Breast epithelium (tissue), 4 donors: ENCODE measurements at places on chromosomes 4 and X.

DNA sequence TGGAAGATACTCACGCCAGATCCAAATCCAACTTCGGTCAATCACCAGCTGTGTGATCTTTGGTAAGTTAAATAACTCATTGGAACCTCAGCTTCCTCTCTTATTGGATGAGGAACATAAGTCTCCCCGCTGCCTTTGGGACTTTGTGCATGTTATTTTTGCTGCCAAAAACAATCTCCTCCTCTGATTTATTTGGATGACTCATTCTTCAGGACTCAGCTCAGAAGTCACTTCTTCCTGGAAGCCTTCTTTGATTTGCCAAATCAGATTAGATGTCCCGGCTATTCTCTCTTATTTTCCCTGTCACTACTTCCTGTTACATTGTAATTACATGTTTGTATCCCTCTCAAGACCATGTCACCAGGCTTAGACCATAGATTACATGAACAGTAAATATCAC, 138.0 kb upstream of the BOD1L1 start:
- DNase-seq = no peak
- H3K4me3 ChIP-seq = no peak overlapping the region
- no peaks in the 10 kb centered on the region for H3K4me1 ChIP-seq
- no peaks in the 10 kb centered on the region for H3K36me3 ChIP-seq
- no peaks in the 10 kb centered on the region for H3K27me3 ChIP-seq
- H3K27ac ChIP-seq = no peak overlapping the region

GRCh38 chr4:113411496-113411938, 350.0 kb downstream of the CAMK2D start:
- peak overlapping the region; percentile 25 for H3K27ac ChIP-seq
- no peaks in the 10 kb centered on the region for H3K27me3 ChIP-seq
- peak; percentile 24 for DNase-seq

DNA sequence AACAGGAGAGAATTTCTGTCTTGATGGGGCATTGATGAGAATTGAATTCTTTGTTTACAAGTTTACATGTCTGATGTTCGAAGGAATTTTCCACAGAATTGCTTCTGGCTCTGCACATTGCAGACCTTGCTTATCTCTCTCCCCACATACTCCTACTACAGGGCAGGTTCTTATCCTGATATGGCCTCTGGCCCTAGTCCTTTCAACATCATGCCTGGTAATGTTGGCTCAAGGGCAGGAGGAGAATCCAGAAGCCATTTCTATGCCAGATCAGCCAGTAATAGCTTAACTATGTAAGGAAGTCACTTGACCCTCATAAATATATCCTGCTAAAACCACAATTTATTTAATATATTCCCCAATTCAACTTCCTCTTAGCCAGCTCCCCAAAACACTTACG, 24.3 kb upstream of the TSPAN5 start:
- H3K36me3 ChIP-seq = no peaks in the 10 kb centered on the region
- H3K4me3 ChIP-seq = no peak overlapping the region
- no peak overlapping the region for H3K27ac ChIP-seq
- no peaks in the 10 kb centered on the region for H3K27me3 ChIP-seq
- no peak for DNase-seq

GRCh38 chr4:152243206-152243605, 292.7 kb downstream of the FBXW7 start:
- no peak overlapping the region for H3K4me3 ChIP-seq
- no peaks in the 10 kb centered on the region for H3K27me3 ChIP-seq
- no peak for DNase-seq
- H3K4me1 ChIP-seq = no peaks in the 10 kb centered on the region
- H3K36me3 ChIP-seq = no peaks in the 10 kb centered on the region

DNA sequence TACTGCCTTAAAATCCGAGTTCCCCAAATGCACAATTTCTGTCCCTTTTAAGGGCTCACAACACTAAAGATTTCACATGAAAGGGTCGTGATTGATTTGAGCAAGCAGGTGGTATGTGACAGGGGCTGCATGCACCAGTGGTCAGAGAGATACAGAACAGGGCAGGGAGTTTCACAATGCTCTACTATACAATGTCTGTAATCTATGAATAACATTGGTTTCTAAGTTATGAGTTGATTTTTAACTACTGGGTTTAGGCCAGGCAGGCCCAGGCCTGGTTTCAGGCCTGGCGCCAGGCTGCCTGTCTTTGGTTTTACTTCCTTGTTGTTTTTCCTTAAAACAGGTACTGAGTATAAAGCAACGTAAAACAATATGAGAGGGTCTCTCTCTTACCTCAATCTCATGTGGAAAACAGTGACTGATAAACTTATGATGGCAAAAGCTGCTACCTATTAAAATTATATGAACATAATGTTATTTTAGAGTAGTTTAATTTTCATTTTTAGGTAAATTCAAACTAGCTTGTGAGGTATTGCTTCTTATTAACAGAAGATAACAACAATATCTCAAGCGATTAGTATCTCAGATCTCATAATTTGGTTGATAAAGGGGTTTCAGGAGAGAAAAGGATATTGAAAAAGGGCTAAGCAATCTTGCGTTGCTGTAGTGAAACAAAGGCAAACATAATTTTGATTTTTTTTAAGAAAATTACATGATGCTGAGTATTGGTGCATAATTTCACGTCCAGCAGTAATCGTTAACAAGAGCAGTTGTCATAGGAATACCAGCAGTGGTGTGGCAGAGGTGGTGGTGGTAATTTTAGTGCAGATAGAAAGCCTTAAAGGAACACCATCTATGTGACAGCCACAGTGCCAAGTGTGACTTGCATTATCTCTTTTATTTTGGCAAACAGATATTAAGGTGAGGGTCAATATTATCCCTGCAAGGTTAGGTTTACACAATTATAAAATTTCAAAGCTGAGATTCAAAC, 944.4 kb upstream of the GRID2 start:
- DNase-seq = no peak
- H3K27me3 ChIP-seq = no peaks in the 10 kb centered on the region
- H3K4me1 ChIP-seq = no peaks in the 10 kb centered on the region
- H3K36me3 ChIP-seq = no peaks in the 10 kb centered on the region

DNA sequence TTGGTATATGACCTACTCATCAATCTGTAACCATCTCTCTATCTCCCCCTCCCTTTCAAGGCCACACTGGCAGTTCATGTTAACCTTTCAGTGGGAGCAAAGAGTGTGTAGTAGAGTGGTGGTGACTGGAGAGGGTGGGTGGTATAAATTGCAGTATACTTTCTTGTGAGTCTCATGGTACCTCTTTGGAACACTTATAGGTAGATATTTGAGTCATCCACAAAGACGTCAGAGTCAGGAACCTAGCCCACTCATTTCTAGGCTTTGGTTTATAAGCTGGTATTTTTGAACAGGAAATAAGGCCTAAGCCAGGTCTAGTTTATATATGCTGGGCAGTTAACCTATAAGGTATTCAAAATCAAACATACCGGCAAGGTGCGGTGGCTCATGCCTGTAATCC, 36.3 kb downstream of the RLIM start:
- H3K4me3 ChIP-seq = no peak overlapping the region
- no peak overlapping the region for H3K27ac ChIP-seq
- no peaks in the 10 kb centered on the region for H3K36me3 ChIP-seq
- H3K27me3 ChIP-seq = no peaks in the 10 kb centered on the region
- DNase-seq = no peak
- H3K4me1 ChIP-seq = no peaks in the 10 kb centered on the region

DNA sequence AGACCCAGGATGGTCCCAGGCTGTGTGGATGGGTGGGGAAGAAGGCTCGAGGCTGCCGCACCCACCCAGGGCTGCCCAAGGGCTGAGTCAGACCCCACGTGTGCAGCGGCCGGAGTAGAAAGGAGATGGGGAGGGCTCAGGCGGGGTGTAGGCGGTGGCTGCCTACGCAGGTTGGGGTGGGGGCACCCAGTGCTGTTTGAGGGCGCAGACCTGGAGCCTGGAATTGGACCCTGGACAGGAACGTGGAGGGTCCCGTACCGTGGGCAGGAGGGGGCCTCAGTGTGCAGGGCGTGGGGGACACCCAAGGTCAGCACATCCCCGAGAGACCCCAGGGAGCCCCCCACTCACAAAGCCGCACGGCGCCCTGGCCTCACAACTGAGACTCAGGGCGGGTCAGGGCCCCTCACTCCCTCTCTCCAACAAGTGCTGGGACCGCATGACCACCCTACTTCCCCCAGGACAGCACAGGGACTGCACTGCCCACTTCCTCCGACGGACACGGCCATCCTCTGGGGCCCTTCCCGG, 79.9 kb downstream of the FAM53A start:
- no peaks in the 10 kb centered on the region for H3K36me3 ChIP-seq
- no peaks in the 10 kb centered on the region for H3K4me1 ChIP-seq
- peaks cover 32% of the 10 kb centered on the region for H3K27me3 ChIP-seq
- DNase-seq = no peak
- H3K27ac ChIP-seq = no peak overlapping the region

- H3K4me1 ChIP-seq = no peaks in the 10 kb centered on the region
- H3K36me3 ChIP-seq = no peaks in the 10 kb centered on the region
- no peak overlapping the region for H3K4me3 ChIP-seq
- no peak for DNase-seq
- no peak overlapping the region for H3K27ac ChIP-seq
- no peaks in the 10 kb centered on the region for H3K27me3 ChIP-seq
These were observed 2.6 kb downstream of the SH2D1A start for GRCh38 chrX:124348885-124349453.

DNA sequence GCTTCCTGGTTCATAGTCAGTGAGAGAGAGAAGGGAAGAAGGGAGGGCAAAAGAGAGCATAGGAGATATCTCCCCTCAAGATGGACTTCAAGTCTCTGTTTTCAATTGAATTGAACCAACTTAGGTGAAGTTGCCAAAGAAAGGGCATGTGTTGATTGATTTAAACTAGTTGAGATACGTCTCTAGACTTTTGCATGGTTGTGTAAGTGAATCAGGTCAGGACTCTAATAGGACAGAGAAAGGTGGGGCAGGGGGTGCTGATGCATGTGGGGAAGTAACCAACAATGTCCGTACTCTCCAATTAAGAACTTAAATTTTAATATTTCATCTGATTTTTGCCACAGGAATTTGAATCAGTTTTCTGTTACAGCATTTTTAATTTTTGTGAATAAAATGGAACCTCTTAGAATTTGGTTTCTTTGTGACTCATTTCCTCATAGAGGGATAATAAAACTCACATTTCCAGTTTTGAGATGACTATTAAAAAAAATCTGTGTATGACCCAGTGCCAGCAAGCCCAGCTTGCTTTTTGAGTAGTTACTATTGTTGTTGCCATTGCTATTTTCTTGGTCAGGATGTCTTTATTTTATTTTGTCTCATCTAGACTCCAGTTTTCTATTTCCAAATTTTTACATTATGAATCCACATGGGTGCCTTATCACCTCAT, 37.3 kb downstream of the SLIT2 start:
- H3K27me3 ChIP-seq = no peaks in the 10 kb centered on the region
- H3K4me1 ChIP-seq = no peaks in the 10 kb centered on the region
- H3K27ac ChIP-seq = peak overlapping the region; percentile 40
- no peaks in the 10 kb centered on the region for H3K36me3 ChIP-seq

DNA sequence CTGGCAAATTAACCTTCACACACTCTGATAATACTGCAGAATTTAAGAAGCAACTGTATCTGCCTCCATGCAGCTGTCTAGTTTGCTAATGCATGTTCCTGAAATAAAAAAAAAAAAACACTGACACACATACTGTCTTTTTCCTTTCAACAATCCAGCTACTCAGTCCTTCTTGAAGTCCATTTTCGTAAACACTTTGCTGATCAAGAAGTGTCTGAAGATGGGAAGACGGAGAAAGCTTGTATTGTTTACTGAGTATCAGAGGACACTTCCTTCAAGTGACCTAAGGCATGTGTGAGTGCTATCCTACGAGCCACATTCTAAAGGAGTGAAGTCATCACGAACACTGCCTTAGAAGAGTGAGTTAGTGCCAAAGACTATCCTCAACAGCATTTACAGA, 82.6 kb downstream of the LUZP4 start:
- no peak overlapping the region for H3K27ac ChIP-seq
- H3K27me3 ChIP-seq = peaks cover 32% of the 10 kb centered on the region
- no peak overlapping the region for H3K4me3 ChIP-seq
- DNase-seq = no peak
- H3K36me3 ChIP-seq = no peaks in the 10 kb centered on the region

- no peak for DNase-seq
- H3K27ac ChIP-seq = no peak overlapping the region
- no peaks in the 10 kb centered on the region for H3K36me3 ChIP-seq
- H3K4me1 ChIP-seq = no peaks in the 10 kb centered on the region
These were observed 15.2 kb upstream of the ZIC3 start for GRCh38 chrX:137550665-137551261.

- H3K4me1 ChIP-seq = no peaks in the 10 kb centered on the region
- DNase-seq = no peak
- H3K36me3 ChIP-seq = no peaks in the 10 kb centered on the region
- no peak overlapping the region for H3K4me3 ChIP-seq
- no peaks in the 10 kb centered on the region for H3K27me3 ChIP-seq
These were observed 533.2 kb downstream of the ARAP2 start for GRCh38 chr4:35711127-35711526.

DNA sequence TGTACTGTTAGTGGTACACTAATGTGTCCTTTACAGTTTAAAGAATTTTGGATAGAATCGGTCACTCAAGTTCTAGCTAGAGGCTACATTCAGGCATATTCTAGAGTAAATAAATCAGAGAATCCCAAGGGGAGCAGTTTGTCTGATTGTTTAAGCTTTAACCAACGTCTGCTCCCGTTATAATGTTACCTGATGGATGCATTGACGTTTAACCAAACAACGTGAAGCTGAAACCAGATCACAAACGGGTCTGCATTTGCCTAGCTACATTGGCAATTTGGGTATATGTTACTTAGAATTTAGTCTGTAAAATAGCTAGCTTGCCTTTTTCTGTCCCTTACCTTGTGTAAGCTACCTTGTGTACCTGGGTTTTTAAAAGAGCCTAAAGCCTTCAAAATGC, 1.6 kb downstream of the PI4K2B start:
- no peaks in the 10 kb centered on the region for H3K27me3 ChIP-seq
- no peaks in the 10 kb centered on the region for H3K36me3 ChIP-seq
- H3K4me1 ChIP-seq = no peaks in the 10 kb centered on the region
- no peak for DNase-seq
- peak overlapping the region; percentile 90 for H3K27ac ChIP-seq

DNA sequence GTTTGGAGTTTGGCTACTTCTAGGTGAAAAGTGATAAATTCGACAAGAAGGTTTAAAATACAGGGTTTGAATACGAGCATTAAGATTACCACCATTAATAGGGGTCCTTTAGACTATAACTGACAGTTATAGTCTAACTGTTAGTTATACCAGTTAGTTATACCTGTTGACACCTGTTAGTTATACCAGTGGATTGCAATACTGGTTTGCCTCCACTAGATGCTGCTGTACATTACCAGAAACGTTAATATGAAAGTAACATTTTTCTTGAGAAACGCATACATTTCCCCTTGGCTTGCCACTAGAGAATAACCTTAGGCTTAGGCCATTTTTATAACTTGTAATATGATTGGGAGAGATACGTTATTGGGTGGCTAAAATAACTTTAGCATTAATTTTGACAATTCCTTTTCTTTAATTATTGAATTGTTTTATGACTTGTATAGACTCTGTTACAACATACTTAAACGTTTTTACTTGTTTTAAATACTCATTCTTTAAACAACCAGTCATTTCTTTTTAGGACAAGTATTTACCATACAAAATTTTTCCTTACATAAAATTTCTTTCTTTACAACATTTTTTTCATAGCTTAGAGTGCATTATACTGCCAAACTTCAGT, 911.2 kb downstream of the FSTL5 start:
- DNase-seq = no peak
- no peaks in the 10 kb centered on the region for H3K27me3 ChIP-seq
- H3K27ac ChIP-seq = no peak overlapping the region
